ENCODE measurements at places on chromosomes 7 and 10. TPM values are rescaled to one million over a fixed set of nuclear protein-coding genes. Genes with fewer than 3 reads are reported as not detected.

SOSTDC1 gene
- 2.1 TPM for total RNA-seq

PCLO gene
- total RNA-seq: 2.1 TPM

LRRC18 gene
- 0.18 TPM for total RNA-seq

TUBB8 gene
- not detected for total RNA-seq

GNAT3 gene
- not detected for total RNA-seq

PTF1A gene
- total RNA-seq: not detected

PAOX gene
- 4.4 TPM for total RNA-seq

CALML5 gene
- total RNA-seq: not detected

CLCN1 gene
- not detected for total RNA-seq

TMEM209 gene
- 7.7 TPM for total RNA-seq

MBL2 gene
- total RNA-seq: not detected

ANKRD22 gene
- not detected for total RNA-seq

HOXA5 gene
- total RNA-seq: not detected

PTPN20 gene
- 12.7 TPM for total RNA-seq

EPHB6 gene
- total RNA-seq: 2.4 TPM

PMPCB gene
- total RNA-seq: 70.4 TPM

HPS1 gene
- 38.6 TPM for total RNA-seq

CPA2 gene
- not detected for total RNA-seq

KCNH2 gene
- 67.9 TPM for total RNA-seq

ZNF488 gene
- total RNA-seq: not detected

CLRN3 gene
- not detected for total RNA-seq

FLNC gene
- total RNA-seq: 1,272 TPM

PTPRN2 gene
- 1.3 TPM for total RNA-seq

MYH16 gene
- total RNA-seq: not detected

CCL24 gene
- 1.9 TPM for total RNA-seq

All from heart right ventricle (tissue), 16 donors.